ENCODE measurements at places on chromosomes 3 and 15.
A peak's percentile ranks its signal among the peaks of the same experiment; 100 is the strongest.

DNA sequence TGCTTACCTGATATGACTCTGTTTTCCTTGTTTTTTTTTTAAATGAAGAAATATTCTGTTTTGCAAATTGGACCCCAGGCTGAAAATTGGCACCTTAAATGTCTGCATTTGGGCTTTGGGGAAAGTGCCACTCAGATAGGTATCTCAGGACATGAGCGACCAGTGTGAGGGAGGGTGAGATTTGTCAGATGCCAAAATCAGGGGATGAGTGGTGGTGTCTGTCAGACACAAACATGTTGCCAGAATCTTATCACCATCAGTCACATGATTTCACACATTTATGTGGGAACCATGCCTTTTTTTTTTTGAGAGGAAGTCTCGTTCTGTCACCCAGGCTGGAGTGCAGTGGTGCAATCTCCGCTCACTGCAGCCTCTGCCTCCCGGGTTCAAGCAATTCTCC, 75.6 kb upstream of the OSBPL11 start:
- no peak for DNase-seq

- DNase-seq, result no peak
Observed at GRCh38 chr15:40263024-40263754, 19.7 kb downstream of the ANKRD63 start.

DNA sequence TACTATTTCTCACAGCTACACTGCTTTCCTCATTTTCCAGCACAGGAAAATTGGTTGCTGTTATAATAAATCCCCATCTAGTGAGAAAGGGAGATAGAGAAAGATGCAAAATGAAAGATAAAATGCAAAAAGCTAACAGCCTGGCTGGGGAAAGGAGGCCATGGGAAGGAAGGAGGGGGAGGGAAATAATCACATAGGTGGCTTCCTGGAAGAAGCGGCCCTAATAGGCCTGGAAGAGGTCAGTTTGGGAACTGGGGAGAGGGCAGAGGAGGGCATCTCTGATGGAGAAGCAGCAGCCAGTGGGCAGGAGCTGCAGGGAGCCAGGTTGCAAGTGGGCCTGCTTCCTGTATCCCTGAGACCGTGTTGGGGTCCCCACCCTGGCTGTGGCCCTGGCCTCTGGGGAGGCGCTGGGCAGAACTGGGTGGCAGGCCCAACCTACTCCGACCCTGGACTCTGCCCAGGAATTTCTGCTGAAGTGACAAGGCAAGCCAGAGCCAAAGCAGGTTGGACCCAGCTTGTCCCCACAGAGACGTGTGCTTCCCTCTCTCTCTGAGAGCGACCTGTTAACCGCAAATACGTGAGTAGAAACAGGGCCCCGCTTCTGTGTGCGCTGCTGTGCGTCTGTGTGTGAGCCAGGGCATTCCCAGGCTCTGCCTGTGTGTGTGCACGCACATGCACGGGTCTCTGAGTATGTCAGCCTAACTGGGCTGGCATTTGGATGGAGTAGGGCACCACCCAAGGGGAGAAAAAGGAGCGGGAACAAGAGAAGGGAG, 1.9 kb downstream of the SLC28A1 start:
- no peak for DNase-seq

GRCh38 chr3:128472449-128473179, 5.9 kb upstream of the DNAJB8 start:
- DNase-seq, result no peak

DNA sequence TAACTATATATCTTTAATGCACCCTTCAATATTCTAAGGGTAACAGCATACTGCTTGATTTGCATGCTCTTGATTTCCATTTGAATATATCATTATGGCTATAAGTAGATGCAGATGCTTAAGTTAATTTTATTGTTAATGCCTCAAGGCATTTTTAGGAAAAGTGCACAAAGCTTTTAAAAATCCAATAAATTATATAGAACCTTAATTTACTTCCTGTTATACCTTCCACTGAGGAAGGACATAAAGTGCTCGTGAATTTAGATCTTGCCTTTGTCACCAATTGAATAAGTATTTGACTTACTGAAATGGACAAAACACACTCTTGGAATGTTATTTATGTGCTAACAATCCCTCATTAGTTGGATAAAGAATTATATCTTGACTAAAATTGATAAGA, 276.7 kb upstream of the CCDC54 start:
- no peak for DNase-seq

GRCh38 chr3:100698736-100699135, 10.6 kb upstream of the TFG start:
- DNase-seq, result no peak

DNA sequence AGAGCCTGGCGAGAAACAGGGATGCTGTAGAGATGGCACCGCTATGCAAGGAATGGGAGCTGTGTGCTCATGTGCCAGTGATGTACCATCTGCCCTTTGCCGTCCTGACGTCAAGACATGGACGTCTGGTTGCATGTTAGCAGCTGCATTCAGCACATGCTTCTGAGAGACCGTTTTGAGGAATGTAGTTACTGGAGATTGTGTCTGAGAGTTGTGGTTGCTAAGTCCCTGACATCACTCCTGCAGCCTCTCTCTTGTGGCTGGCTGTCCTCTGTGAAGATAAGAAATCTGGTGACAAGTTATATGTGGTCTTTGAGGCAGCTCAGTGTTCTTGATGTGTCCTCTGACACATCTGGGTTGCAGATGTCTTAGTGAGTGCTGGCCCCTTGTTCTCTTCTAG, 165.1 kb downstream of the APBA2 start:
- DNase-seq, result no peak

DNA sequence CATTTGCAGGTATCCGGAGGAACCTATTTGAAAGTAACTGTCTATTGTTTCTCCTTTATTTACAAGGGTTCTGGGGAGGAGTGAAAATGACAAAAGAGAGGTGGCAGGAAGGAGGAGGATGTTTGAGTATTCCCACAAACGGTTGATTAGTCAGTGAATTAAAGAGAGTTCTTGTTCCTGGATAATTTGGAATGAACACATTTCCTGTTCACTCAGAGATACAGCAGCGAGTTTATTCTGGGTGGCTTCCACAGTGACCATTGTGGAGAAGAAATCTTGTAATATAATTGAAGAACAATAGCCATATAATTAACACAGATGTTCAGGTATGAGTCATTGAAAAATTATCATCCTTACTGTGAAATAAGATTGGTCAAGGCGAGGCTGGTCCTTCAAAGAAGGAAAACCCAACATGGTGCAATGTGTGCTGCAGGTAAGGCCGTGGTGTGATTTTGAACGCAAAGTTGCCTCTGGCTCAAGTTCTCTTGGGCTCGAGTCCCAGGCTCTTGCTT, 77.3 kb downstream of the NFKBIZ start:
- DNase-seq, result no peak

DNA sequence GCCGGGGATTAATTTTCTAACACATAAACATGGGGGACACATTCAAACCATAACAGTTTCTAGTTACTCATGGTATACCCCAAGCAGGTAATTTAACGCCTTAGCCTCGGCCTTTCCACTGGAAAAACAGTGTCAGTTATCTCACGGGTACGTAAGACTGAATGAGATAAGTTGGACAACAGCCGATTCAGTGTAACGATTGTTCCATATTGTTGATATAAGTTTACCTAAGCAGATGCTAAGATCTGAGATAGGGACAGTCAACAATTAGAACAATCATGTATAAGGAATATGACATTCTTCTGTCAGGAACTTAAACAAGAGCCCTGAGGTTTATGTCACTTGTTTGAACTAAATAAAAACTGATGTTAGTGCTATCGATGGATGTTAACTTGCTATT, 130.8 kb downstream of the GHSR start:
- DNase-seq, result no peak

- no peak for DNase-seq
Observed at GRCh38 chr3:13233487-13234485, 160.6 kb upstream of the IQSEC1 start.

GRCh38 chr15:51969728-51970127, 1.9 kb downstream of the LEO1 start:
- no peak for DNase-seq

DNA sequence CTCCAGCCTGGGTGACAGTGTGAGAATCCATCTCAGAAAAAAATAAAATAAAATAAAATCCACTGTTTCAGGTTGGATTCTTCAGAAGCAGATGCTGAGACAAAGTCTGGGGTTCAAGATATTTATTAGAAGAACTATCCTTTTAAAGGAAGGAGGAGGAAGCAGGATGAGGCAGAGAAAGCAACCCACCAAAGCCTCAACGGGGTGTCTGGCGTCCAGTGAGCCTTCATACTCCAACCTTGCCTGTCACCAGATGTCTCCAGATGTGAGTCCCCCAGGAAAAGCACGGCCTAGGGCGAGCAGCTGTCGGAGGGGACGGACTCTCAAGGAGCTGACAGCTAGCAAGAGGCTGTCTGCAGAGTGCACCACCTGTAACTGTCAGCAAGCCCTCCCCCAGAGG, 37.3 kb downstream of the MB21D2 start:
- no peak for DNase-seq

DNA sequence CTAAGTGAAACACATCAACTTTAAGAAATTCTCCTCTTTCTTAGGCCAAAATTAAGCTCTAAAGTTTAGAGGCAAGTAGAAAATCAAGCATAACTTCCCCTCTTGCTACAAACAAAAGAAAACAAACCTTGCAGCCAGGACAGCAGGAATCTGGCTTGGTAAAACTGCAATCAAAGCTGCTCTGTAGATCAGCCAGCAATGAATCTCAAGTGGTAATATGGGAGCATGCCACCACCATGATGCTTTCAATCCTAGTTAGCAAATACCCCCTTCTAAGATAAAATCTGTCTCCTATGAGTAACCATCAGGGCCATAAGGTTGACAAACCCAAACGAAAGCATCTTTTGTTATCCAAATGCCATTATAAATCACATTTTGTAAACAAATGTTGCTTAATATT, 208.3 kb upstream of the PLSCR5 start:
- DNase-seq, result no peak

GRCh38 chr3:34998902-34999301, 640.4 kb upstream of the ARPP21 start:
- no peak for DNase-seq

DNA sequence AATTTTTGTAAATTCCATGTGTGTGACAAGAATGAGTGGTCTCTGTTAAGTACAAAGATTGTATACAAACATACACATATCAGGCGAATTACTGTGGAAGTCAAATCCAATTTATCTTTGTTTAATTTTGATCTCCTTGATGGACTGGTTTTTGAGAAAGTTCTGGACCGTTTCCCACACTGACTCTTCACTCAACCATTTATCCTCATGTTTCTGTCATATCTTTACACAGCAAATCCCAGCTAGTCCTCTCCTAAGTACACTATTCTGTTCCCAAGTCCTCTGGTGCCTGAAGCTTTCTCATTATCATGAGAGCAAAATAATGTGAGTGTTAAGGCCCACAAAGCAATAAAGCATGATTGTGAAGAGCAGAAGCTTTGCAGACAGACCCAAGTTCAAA, 189.9 kb downstream of the WNT5A start:
- no peak for DNase-seq

GRCh38 chr3:25455441-25456132, 27.5 kb downstream of the RARB start:
- no peak for DNase-seq

DNA sequence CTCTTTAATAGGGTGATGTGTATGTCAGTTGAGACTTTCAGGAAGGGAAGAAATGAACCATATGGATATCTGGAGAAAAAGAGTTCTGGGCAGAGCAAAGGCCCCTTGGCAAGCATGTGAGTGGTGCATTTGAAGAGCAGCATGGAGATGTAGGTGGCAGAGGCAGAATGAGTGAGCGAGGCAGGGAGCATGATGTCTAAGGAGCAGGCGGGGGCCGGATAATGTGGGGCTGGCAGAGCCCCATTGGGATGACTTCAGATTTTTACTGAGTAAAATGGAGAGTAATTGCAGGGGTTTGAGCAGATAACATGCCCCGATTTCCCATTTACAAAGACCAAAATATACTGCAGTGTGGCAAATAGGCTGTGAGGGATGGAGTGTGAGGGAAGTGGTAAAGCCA, 52.9 kb upstream of the PLCL2 start:
- DNase-seq, result no peak

- DNase-seq, result no peak
Observed at GRCh38 chr3:143266927-143267326, 147.4 kb downstream of the CHST2 start.

DNA sequence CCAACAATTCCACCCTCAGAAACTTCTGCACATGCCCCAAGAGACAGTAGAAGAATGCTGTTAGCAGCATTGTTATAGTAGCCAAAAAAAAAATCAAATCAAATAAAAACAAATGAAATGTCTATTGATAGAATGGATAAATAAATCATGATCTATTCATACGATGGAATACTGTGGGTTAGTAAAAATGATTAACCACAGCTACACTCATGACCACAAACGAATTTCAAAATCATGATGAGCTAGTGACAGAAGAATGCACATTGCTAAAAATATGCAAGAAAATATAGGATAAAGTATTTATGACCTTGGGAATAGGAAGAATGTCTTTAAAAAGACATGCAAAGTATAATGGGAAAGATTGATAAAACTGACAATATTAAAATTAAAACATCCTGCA, 57.5 kb upstream of the ACAN start:
- DNase-seq, result peak; percentile 26

- DNase-seq, result no peak
Observed at GRCh38 chr3:126606001-126606400, 47.3 kb upstream of the C3orf22 start.

DNA sequence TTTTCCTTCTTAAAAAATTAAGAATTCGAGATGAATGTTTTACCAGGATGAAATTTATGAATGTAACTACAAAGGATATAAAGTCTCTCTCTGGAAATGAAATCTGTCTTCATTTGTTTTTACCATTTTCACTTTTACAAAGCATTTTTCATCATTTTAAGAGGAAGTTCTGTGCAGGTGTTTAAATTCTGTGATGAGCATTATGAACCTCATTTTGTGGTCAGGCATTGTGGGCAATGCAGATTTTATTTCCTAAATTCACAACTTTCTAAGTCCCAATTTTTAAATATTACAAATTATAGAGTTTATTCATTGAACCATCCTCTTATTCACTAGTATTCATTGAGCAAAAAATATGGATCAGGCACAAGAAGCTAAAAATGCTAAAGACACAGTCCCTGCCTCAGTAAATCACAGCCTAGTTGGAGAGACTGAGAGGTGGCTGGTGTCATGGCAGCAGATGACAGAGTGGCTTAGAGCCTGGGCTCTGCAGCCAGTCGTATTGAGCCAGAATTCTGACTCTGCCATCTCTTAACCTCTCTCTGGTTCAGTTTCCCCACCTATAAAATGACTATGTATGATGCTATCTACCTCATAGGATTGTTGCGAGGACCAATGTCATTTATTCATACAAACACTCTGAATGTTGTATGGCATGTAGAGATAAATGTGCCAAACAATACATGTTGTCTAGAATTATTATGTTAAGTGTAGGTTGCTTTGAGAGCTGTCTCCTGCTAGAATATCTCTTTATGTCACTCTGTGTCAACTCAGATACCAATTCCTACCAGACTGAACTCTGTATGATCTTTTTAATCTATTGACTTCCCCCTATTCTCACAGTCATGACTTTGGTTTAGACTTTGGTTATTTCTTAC, 7.5 kb upstream of the TGFBR2 start:
- no peak for DNase-seq

DNA sequence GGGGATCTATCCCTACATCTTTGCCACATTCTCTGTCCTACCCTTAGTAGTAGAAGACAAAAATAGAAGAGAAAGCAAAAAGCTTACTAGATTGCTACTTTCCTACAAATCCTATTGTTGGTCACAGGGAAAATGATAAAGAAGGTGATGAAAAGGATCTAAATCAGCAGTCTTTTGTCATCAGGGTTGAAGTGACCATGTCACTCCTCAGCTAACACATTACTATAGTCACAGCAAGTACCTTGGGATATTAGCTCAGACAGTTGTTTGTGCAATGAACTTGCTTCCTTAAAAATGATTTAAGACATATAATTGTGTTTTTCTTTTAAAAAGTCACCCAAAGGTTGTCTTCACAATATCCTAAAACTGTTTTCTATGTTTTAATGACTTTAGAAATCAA, 6.3 kb downstream of the ST3GAL6 start:
- DNase-seq, result no peak
